RWPE2 (cell line): ENCODE measurements at places on chromosomes 3 and 15.

DNA sequence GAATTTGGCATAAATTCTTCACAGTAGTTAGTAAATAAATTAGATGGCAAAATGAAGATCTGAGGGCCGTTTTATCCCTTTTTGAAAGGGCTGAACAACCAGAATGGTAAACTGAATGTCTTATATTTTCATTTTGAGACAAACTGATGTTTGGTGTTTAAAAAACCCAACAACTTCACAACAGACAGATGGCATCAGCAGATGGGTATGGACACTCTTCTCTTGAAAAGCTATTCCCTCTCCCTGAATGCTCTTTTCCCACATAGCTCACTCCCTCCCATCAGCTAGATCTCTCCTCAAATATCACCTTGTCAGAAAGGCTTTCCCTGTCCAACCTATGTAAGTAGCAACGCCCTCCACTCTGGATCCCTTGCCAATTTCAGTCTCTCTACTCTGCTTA lies 33.3 kb downstream of the EMC4 start:
- peaks cover 20% of the 10 kb centered on the region for H3K36me3 ChIP-seq
- no peaks in the 10 kb centered on the region for H3K27me3 ChIP-seq
- H3K4me3 ChIP-seq, result no peak overlapping the region
- no peak overlapping the region for H3K27ac ChIP-seq
- H3K4me1 ChIP-seq, result no peaks in the 10 kb centered on the region

- H3K36me3 ChIP-seq, result peaks cover 4% of the 10 kb centered on the region; the same call in 1 of the 2 replicates
- H3K27ac ChIP-seq, result no peak overlapping the region
- DNase-seq, result no peak
- H3K4me1 ChIP-seq, result no peaks in the 10 kb centered on the region
- no peak overlapping the region for H3K4me3 ChIP-seq
- H3K27me3 ChIP-seq, result no peaks in the 10 kb centered on the region
These were observed 32.3 kb downstream of the CBLB start for GRCh38 chr3:105836533-105836932.

DNA sequence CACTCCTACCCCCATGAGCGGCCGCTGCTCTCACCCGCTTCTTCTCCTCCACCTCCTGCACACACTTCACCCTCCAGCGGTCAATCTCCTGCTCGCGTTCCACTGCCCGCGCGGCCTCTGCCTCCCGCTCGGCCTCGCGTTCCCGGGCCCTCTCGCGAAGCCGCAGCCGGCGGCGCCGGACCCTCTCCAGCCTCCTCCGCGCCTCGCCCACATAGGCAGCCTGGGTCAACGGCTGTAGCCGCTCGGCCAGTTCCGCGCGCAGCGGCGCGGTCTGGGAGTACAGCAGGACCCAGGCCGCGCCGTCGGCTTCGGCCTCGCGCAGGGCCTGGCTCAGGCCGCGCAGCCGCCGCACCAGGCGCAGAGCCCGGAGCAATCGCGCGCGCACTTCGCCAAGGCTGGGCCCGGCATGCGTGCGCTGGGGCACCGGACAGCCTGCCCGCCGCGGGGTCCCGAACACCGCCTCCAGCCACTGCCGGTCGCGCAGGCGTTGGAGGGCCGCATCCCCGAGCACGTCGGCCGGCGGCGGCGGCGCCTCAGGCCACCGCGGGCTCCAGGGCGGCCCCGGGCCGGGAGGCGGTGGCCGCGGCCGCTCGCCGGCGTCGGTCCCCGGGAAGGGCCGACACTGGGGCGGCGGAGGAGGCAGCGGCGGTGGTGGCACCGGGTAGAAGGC lies 595 bp downstream of the PDCD7 start:
- peak overlapping the region; percentile 71 for H3K4me3 ChIP-seq
- H3K36me3 ChIP-seq, result peaks cover 33% of the 10 kb centered on the region
- H3K4me1 ChIP-seq, result no peaks in the 10 kb centered on the region
- DNase-seq, result no peak
- no peaks in the 10 kb centered on the region for H3K27me3 ChIP-seq
- peak overlapping the region; percentile 68 for H3K27ac ChIP-seq

- H3K36me3 ChIP-seq, result no peaks in the 10 kb centered on the region
- H3K27me3 ChIP-seq, result no peaks in the 10 kb centered on the region
- no peak for DNase-seq
- H3K27ac ChIP-seq, result no peak overlapping the region
- H3K4me1 ChIP-seq, result no peaks in the 10 kb centered on the region
- no peak overlapping the region for H3K4me3 ChIP-seq
These were observed 96.3 kb upstream of the P2RY1 start for GRCh38 chr3:152738656-152739055.

- H3K36me3 ChIP-seq, result peaks cover 50% of the 10 kb centered on the region
- no peak overlapping the region for H3K4me3 ChIP-seq
- DNase-seq, result no peak
- no peak overlapping the region for H3K27ac ChIP-seq
- no peaks in the 10 kb centered on the region for H3K27me3 ChIP-seq
- H3K4me1 ChIP-seq, result peaks cover 7% of the 10 kb centered on the region
These were observed 234.7 kb downstream of the THSD4 start for GRCh38 chr15:71349736-71350526.

GRCh38 chr3:60294181-60294580 lies 957.1 kb downstream of the FHIT start:
- H3K36me3 ChIP-seq, result no peaks in the 10 kb centered on the region
- H3K27ac ChIP-seq, result no peak overlapping the region
- H3K27me3 ChIP-seq, result no peaks in the 10 kb centered on the region
- no peak for DNase-seq
- no peaks in the 10 kb centered on the region for H3K4me1 ChIP-seq

DNA sequence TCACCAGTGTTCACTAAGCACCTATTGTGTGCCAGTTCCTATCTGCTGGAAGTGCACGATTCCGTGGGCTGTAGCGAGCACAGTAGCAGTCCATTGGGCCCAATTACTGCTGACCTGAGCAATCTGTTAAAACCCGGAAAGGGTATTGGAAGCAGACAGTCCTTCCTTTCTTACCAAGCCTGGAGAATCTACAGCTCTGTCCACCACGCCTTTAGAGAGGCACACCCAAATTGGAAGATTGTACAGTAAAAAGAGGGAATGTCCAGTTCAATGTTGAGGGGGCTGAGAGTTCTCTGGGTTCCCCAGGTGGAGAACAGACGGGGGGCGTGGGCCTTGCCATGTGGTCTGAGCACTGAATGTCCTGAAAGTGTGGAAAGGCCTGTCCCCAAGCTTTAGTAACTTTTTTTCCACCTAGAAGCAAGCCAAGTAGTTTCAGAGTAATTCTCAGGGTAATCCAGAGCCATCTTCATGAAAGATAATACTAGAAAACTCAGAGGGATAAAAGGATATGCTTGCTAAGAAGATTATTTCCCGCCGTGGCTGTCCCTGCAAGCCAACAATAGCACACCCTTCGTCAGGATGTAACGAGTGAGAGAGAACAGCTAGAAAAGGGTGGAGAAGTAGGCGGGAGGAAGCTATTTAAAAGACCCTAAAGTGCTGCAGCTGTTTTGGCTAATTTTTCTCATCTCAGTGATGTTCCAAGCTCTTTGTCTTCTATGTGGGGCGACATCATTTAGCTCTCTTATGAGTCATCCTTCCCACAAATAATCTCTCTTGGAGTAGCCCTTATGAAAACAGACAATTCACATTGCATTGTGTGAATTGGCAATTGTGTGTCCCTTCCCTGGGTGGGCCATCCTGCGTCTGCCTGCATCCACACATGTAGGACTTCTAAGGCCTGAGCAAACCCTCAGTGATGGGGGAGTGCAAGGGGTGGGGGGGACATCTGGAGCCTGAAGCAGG lies 181.0 kb downstream of the ATG7 start:
- peak overlapping the region; percentile 13 for H3K27ac ChIP-seq
- no peaks in the 10 kb centered on the region for H3K27me3 ChIP-seq
- peaks cover 23% of the 10 kb centered on the region for H3K4me1 ChIP-seq
- no peak overlapping the region for H3K4me3 ChIP-seq

DNA sequence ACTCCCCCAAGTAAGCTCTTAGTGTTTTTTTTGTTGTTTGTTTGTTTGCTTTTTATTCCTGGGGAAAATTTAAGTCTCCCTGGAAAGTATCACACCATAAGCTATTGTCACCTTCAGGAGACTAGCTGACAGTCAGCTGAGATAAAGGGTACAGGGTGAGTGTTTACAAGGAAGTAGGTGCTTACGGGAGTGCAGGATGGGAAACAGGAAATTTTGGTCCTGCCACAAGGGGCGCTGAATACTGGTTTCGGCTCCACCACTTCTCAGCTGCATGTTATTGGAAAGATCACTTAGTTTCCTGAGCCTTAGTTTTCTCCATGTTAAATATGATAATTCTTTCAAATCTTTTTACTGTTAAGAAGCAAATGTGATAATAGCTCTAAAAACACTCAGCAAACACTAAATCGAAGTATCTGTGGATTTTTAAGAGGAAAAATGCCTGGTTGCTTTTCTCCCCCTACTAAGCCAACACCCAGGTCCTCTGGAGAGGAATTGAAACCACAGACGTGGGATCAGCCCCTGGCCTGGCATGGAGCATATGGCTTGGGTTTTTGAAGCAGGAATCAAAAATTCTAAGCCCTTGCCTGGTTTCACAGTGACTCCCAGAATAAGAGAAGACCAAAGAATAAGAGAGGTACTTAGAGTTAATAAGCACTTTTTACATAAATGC lies 90.7 kb downstream of the SCN11A start:
- H3K27me3 ChIP-seq, result no peaks in the 10 kb centered on the region
- H3K4me3 ChIP-seq, result no peak overlapping the region
- DNase-seq, result no peak
- H3K4me1 ChIP-seq, result no peaks in the 10 kb centered on the region
- H3K27ac ChIP-seq, result no peak overlapping the region

DNA sequence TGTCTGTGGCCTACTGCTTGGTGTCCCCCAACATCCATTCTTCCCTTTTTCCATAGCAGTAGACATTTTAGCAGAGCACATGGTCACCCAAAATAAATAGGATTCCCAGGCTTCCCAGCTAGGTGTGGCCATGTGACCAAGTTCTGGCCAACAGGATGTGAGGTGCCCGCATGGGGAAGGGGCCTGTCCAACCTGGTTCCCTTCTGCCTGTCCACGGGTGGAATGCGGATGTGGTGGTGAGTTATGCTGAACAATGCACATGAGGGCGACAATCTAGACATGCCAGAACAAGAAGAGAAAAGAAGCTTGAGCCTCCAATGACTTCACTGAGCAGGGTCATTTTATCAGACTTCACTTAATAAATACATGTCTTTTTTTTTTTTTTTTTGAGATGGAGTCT lies 77.6 kb upstream of the DLG1 start:
- H3K4me1 ChIP-seq, result peaks cover 51% of the 10 kb centered on the region
- H3K4me3 ChIP-seq, result no peak overlapping the region
- H3K36me3 ChIP-seq, result no peaks in the 10 kb centered on the region
- peak; percentile 97 for DNase-seq
- peak overlapping the region; percentile 87 for H3K27ac ChIP-seq
- H3K27me3 ChIP-seq, result no peaks in the 10 kb centered on the region

DNA sequence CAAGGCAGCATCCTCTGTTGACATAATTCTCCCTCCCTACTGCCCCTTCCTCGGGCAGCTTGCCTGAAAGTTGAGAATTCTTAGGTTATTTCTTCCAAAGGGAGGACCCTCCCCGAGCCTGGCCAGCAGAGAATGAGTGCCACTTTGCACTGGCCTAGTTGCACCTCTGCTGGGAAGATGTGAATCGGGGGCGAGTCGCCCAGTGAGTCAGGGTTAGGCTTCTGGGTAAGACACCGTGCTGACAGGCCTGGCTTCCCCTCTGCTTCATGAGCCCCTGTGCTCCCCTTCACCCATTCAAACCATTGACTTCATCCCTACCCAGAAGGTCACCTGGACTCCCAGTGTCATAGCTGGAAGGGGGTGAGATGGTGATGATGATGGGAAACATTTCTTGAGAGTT lies 82.3 kb downstream of the AAGAB start:
- no peak overlapping the region for H3K4me3 ChIP-seq
- H3K4me1 ChIP-seq, result peaks cover 31% of the 10 kb centered on the region
- peak overlapping the region; percentile 1 for H3K27ac ChIP-seq

- H3K4me1 ChIP-seq, result peaks cover 16% of the 10 kb centered on the region
- H3K4me3 ChIP-seq, result peak within 1 kb of the TSS; percentile 59
- peak within 1 kb of the TSS; percentile 72 for H3K27ac ChIP-seq
- H3K36me3 ChIP-seq, result no peaks in the 10 kb centered on the region
These were observed at the start of gene GPR176 for GRCh38 chr15:39919748-39920509. GPR176 (minus strand) TSS chr15:39920266; CDS start chr15:39920026, 240 bp downstream.

DNA sequence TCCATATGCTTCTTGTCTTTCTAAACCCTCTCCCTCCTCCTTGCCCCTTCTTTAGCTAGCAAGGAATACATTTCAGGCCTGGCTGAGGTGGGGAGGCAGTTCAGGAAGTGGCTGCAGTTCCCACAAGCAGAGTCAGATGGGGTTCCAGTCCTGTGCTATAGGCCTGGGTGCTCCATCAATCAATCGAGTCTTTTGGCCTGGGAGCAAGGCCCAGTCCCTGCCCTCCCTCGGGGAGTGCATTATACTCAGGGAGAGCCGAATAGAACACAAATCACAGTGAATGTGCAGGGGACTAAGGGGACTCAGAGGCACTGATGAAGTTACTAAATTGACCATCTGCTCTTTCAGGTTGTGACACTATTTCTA lies 58.0 kb upstream of the HERC1 start:
- no peaks in the 10 kb centered on the region for H3K27me3 ChIP-seq
- H3K4me3 ChIP-seq, result no peak overlapping the region
- DNase-seq, result no peak
- H3K4me1 ChIP-seq, result no peaks in the 10 kb centered on the region
- no peaks in the 10 kb centered on the region for H3K36me3 ChIP-seq

DNA sequence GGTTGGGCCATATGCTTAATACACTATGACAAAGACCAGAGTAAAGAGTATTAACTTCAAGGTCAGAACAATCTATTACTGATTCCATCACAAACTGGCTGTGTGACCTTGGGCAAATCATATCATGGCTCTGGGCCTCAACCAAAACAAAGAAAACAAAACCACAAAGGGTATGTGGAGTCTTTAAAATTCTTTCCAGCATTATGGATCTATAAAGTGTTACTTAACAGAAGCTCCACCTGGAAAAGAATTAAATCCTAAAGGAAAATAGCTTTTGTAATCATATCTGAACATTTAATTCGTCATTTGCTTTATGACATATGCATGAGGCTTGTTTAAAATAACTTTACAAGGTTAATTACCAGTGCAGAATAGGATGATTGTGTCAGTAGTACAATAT lies 265.5 kb downstream of the SATB1 start:
- H3K36me3 ChIP-seq, result no peaks in the 10 kb centered on the region
- H3K4me1 ChIP-seq, result no peaks in the 10 kb centered on the region
- DNase-seq, result no peak
- no peak overlapping the region for H3K27ac ChIP-seq

DNA sequence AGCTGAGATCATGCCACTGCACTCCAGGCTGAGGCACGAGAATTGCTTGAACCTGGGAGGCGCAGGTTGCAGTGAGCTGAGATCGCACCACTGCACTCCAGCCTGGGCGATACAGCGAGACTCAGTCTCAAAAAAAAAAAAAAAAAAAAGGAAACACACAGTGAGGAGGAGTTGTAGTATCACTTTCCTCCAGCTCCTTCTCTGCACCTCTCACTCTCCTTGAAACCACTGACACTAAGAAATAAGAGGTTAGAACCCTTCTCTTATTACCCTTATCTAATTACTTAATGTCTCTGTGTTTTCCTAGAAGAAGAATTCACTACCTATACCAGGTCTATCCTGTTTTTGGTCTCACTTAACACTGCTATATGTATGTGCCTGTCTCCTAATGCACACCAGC lies 31.7 kb downstream of the RAB27A start:
- H3K36me3 ChIP-seq, result 0 out of 2 replicates have a peak, but pooled peaks cover 4% of the 10 kb centered on the region
- DNase-seq, result no peak
- H3K4me3 ChIP-seq, result no peak overlapping the region
- H3K27me3 ChIP-seq, result no peaks in the 10 kb centered on the region
- H3K27ac ChIP-seq, result no peak overlapping the region

GRCh38 chr3:53163444-53164387 lies 2.7 kb downstream of the PRKCD start:
- no peaks in the 10 kb centered on the region for H3K27me3 ChIP-seq
- no peak for DNase-seq
- no peak overlapping the region for H3K27ac ChIP-seq
- H3K36me3 ChIP-seq, result no peaks in the 10 kb centered on the region
- H3K4me3 ChIP-seq, result no peak overlapping the region
